ENCODE measurements at places on chromosomes 11 and 22.
A peak's percentile ranks its signal among the peaks of the same experiment; 100 is the strongest.

- no peak for DNase-seq
- no peaks in the 10 kb centered on the region for H3K36me3 ChIP-seq
- peaks cover 4% of the 10 kb centered on the region for H3K4me1 ChIP-seq
- H3K27me3 ChIP-seq = no peaks in the 10 kb centered on the region
Observed at GRCh38 chr11:2816941-2817421, 68.6 kb downstream of the CDKN1C start.

- H3K4me1 ChIP-seq = peaks cover 4% of the 10 kb centered on the region
- peak overlapping the region; percentile 94 for H3K27ac ChIP-seq
- H3K27me3 ChIP-seq = no peaks in the 10 kb centered on the region
- peak overlapping the region; percentile 72 for H3K4me3 ChIP-seq
- H3K36me3 ChIP-seq = no peaks in the 10 kb centered on the region
- DNase-seq = peak; percentile 26
Observed at GRCh38 chr11:9573775-9574621, 528 bp downstream of the WEE1 start.

DNA sequence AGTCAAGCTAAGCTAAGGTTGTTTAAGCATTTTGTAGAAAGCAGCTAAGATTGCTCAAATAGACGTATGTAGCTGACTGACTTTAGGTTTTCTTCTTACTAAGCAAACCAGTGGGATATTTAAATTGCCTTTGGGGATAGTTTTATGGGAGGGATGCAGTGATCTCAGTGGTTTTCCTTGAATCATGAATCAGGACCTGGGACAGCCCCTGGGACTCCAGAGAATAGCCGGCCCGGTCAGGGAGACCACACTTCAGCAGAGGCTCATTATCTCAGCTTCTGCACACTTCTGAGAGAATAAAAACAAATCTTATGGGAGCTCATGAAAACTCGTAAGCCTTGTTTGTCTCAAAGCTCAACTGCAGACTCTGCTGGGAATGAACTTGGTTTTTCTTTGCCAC is at the start of gene OR9I1:
Gene OR9I1, minus strand, starts transcription at position 62 of the 400 bp plus-strand sequence. CDS start 6,086 bp downstream, outside the sequence.
- no peaks in the 10 kb centered on the region for H3K36me3 ChIP-seq
- H3K4me1 ChIP-seq = no peaks in the 10 kb centered on the region
- H3K27me3 ChIP-seq = no peaks in the 10 kb centered on the region

- no peak overlapping the region for H3K27ac ChIP-seq
- no peaks in the 10 kb centered on the region for H3K27me3 ChIP-seq
- no peaks in the 10 kb centered on the region for H3K4me1 ChIP-seq
- H3K36me3 ChIP-seq = no peaks in the 10 kb centered on the region
- H3K4me3 ChIP-seq = no peak overlapping the region
Observed at GRCh38 chr11:15490535-15490934, 375.8 kb downstream of the INSC start.

- no peak overlapping the region for H3K27ac ChIP-seq
- H3K4me3 ChIP-seq = no peak overlapping the region
- H3K27me3 ChIP-seq = no peaks in the 10 kb centered on the region
- no peak for DNase-seq
- no peaks in the 10 kb centered on the region for H3K4me1 ChIP-seq
Observed at GRCh38 chr11:1654388-1655167, 25.0 kb downstream of the KRTAP5-5 start.

GRCh38 chr22:37127350-37127878 is 17.9 kb upstream of the TMPRSS6 start:
- no peaks in the 10 kb centered on the region for H3K36me3 ChIP-seq
- no peaks in the 10 kb centered on the region for H3K4me1 ChIP-seq
- H3K27ac ChIP-seq = no peak overlapping the region
- H3K27me3 ChIP-seq = no peaks in the 10 kb centered on the region

- no peak within 1 kb of the TSS for H3K4me3 ChIP-seq
- no peak for DNase-seq
- peaks cover 26% of the 10 kb centered on the region for H3K27me3 ChIP-seq
- H3K4me1 ChIP-seq = no peaks in the 10 kb centered on the region
- H3K36me3 ChIP-seq = no peaks in the 10 kb centered on the region
Observed at GRCh38 chr11:17476317-17477083, at the start of gene ABCC8. Gene ABCC8 (minus strand): TSS chr11:17476845. CDS start chr11:17476776, 69 bp downstream.

- DNase-seq = no peak
- H3K27me3 ChIP-seq = no peaks in the 10 kb centered on the region
- no peaks in the 10 kb centered on the region for H3K4me1 ChIP-seq
- H3K4me3 ChIP-seq = no peak overlapping the region
- H3K27ac ChIP-seq = no peak overlapping the region
Observed at GRCh38 chr11:70132641-70133040, 54.5 kb downstream of the ANO1 start.

- peak overlapping the region; percentile 39 for H3K27ac ChIP-seq
- H3K27me3 ChIP-seq = no peaks in the 10 kb centered on the region
- no peaks in the 10 kb centered on the region for H3K36me3 ChIP-seq
- H3K4me3 ChIP-seq = no peak overlapping the region
Observed at GRCh38 chr11:46249938-46250744, 27.3 kb upstream of the CREB3L1 start.

DNA sequence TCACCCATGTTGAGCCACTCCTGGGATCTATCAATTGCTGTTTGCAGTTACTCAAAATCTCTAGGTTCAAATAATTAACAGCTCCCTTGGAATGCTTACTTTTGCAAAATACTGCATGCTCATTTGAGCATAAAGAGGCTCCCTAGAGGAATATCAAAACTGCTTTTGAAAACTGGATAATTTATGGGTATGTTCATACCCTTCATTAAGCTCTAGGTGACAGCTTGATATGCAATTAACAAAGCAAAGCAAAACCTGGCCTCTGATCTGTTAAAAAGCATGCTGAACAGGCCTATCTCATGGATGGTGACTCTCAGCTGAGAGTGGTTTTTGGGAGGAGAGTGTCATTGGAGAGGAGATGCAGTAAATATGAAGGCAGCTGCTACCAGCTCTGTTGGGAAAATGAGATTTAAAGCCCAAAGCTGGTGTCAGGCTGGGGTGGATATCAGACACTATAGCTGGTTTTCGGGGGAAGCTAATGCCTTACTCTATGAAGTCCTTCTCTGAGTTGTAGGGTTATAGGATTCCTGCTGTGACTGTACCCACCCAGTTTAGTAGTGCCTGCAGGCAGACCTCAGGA is 110.9 kb downstream of the RASSF10 start:
- H3K27me3 ChIP-seq = no peaks in the 10 kb centered on the region
- no peaks in the 10 kb centered on the region for H3K36me3 ChIP-seq
- no peak overlapping the region for H3K4me3 ChIP-seq
- no peaks in the 10 kb centered on the region for H3K4me1 ChIP-seq
- no peak for DNase-seq
- H3K27ac ChIP-seq = no peak overlapping the region

DNA sequence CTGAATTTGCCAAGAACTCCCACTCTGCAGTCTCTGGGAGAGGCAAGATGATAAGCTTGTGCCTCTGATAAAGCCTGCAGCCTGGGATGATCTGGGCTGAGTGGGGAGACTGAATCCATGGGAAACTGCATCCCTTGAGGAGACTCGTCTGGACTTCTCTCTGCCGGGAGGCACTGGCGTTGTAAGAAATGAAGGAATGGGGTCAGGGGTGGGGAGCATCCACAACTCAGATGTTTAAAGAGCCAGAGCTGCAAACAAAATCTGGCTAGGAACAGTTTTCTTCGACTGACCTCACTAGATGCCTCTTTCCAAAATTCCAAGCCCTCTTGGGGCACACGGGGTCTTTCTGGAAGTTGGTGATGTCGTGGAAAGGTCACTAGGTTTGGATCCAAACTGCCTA is 64.4 kb downstream of the SPON1 start:
- H3K4me1 ChIP-seq = peaks cover 3% of the 10 kb centered on the region
- H3K27ac ChIP-seq = no peak overlapping the region
- H3K4me3 ChIP-seq = no peak overlapping the region

DNA sequence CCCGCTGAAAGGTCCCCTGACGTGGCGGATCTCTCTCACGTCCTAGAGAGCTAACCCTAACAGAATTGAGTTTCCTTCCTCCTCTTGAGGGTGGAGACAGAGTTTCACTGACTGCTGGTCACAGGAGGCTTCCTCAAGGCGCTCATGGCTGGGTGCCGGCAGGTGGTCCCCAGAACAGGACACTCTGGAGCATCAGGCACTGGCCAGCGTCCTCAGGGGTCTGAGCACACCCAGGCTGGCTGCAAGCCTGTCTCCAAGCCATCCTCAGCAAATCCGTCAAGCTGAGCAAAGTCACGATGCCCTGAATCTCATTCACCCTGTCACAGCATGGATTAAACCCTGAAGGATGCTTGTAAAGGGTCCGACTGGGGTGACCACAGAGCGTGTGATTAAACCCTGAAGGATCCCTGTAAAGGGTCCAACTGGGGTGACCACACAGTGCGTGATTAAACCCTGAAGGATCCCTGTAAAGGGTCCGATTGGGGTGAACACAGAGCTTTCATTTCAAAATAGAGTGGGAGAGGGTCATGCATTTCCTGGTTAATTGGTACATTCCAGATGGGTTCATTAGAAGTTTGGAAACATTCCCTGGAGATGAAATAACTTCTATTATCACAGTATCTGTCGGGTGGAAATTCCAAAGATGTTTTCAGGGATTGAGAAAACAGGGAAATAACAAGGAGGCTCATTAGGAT is 473.0 kb downstream of the BRD1 start:
- DNase-seq = no peak
- no peaks in the 10 kb centered on the region for H3K27me3 ChIP-seq
- no peak overlapping the region for H3K4me3 ChIP-seq
- no peak overlapping the region for H3K27ac ChIP-seq
- H3K4me1 ChIP-seq = no peaks in the 10 kb centered on the region

DNA sequence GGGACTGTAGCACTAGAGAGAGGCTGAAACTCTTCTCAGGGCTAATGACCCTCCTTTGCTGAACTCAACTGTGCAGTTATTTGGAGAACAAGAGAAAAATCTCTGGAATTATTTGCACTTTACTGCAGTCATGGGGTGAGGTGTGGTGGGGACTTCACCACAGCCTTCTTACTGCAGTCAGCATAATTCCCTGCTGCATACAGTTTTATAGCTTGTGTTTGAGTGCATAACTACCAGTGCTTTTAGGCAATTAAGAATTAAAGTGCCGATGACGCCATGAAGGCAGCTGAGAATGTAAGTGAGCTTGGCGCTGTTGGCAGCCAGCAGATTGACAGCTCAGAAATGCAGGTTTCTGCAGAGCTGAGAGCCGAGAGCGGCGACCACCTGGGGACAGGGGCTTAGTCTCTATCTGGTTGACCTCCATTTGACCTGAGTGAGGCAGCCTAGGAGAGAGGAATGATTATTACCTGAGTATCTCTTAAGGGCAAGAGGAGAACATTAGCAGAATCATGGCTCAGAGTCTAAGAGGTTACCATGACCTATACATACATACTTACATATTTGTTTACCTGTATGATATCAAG is 830.0 kb downstream of the NTM start:
- H3K36me3 ChIP-seq = no peaks in the 10 kb centered on the region
- H3K4me3 ChIP-seq = no peak overlapping the region
- DNase-seq = no peak
- H3K27ac ChIP-seq = no peak overlapping the region

GRCh38 chr11:90629229-90629806 is 406.5 kb upstream of the CHORDC1 start:
- H3K4me1 ChIP-seq = no peaks in the 10 kb centered on the region
- no peak for DNase-seq
- H3K27ac ChIP-seq = no peak overlapping the region
- no peaks in the 10 kb centered on the region for H3K36me3 ChIP-seq
- H3K4me3 ChIP-seq = no peak overlapping the region

GRCh38 chr22:42069801-42070516 is 653 bp downstream of the NAGA start:
- no peaks in the 10 kb centered on the region for H3K36me3 ChIP-seq
- H3K27me3 ChIP-seq = no peaks in the 10 kb centered on the region
- H3K27ac ChIP-seq = peak overlapping the region; percentile 88
- DNase-seq = no peak
- H3K4me1 ChIP-seq = peaks cover 4% of the 10 kb centered on the region

- DNase-seq = no peak
- no peaks in the 10 kb centered on the region for H3K36me3 ChIP-seq
- no peak overlapping the region for H3K27ac ChIP-seq
- no peaks in the 10 kb centered on the region for H3K4me1 ChIP-seq
- no peaks in the 10 kb centered on the region for H3K27me3 ChIP-seq
- H3K4me3 ChIP-seq = no peak overlapping the region
Observed at GRCh38 chr11:91209751-91210150, 986.9 kb upstream of the CHORDC1 start.

GRCh38 chr22:34604312-34604711 is 461.6 kb upstream of the ISX start:
- no peaks in the 10 kb centered on the region for H3K27me3 ChIP-seq
- no peaks in the 10 kb centered on the region for H3K36me3 ChIP-seq
- no peak for DNase-seq
- no peak overlapping the region for H3K4me3 ChIP-seq
- no peak overlapping the region for H3K27ac ChIP-seq

- H3K4me1 ChIP-seq = peaks cover 37% of the 10 kb centered on the region
- H3K4me3 ChIP-seq = no peak overlapping the region
- no peak for DNase-seq
Observed at GRCh38 chr11:63872800-63873197, 33.9 kb downstream of the MARK2 start.

DNA sequence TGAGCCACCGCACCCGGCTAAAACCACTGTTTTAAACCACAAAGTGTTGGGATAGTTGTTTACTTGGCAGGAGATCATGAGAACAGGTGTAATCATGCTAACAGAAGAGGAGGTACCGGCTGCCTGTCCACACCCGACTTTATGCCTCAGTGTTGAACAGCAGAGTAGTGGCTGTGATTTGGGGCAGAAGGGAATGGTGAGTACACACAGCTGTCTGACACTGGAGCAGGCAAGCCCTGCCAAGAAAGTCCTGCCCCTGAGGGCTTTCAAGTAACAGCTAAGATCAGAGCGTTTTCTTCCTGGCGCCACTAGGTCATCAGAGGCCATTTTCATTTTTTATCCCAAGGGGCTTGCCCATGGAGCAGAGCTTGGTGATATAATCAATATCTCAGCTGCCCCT is 8.1 kb downstream of the CDKN1C start:
- no peaks in the 10 kb centered on the region for H3K36me3 ChIP-seq
- no peaks in the 10 kb centered on the region for H3K27me3 ChIP-seq
- H3K4me3 ChIP-seq = no peak overlapping the region
- H3K4me1 ChIP-seq = no peaks in the 10 kb centered on the region

GRCh38 chr11:102367364-102367763 is 20.4 kb downstream of the BIRC2 start:
- no peak for DNase-seq
- H3K36me3 ChIP-seq = peaks cover 4% of the 10 kb centered on the region
- H3K27me3 ChIP-seq = no peaks in the 10 kb centered on the region
- H3K27ac ChIP-seq = no peak overlapping the region
- H3K4me3 ChIP-seq = no peak overlapping the region

- H3K27ac ChIP-seq = peak overlapping the region; percentile 24
- no peak overlapping the region for H3K4me3 ChIP-seq
- no peak for DNase-seq
- H3K36me3 ChIP-seq = no peaks in the 10 kb centered on the region
- no peaks in the 10 kb centered on the region for H3K4me1 ChIP-seq
Observed at GRCh38 chr11:72975778-72976521, 161.7 kb downstream of the ATG16L2 start.

DNA sequence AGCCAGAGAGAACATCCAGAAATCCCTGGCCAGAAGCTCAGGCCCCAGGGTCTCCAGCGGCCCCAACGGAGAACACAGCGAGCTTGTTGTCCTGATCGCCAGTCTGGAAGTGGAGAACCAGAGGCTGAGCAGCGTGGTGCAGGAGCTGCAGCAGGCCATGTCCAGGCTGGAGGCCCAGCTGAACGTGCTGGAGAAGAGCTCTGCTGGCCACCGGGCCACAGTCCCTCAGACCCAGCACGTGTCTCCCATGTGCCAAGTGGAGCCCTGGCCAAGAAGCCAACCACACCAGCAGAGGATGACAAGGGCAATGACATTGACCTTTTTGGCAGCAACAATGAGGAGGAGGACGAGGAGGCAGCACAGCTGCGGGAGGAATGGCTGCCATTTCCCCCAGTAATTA is 20.6 kb upstream of the SCGB1D1 start:
- H3K4me3 ChIP-seq = no peak overlapping the region
- DNase-seq = no peak
- no peaks in the 10 kb centered on the region for H3K27me3 ChIP-seq
- H3K4me1 ChIP-seq = no peaks in the 10 kb centered on the region
- H3K36me3 ChIP-seq = no peaks in the 10 kb centered on the region
- H3K27ac ChIP-seq = no peak overlapping the region

All from colonic mucosa (tissue), 4 donors.